ENCODE measurements at places on chromosomes 3 and 15.

- DNase-seq: no peak
Observed at GRCh38 chr3:196625331-196625730, 14.2 kb upstream of the NRROS start.

DNA sequence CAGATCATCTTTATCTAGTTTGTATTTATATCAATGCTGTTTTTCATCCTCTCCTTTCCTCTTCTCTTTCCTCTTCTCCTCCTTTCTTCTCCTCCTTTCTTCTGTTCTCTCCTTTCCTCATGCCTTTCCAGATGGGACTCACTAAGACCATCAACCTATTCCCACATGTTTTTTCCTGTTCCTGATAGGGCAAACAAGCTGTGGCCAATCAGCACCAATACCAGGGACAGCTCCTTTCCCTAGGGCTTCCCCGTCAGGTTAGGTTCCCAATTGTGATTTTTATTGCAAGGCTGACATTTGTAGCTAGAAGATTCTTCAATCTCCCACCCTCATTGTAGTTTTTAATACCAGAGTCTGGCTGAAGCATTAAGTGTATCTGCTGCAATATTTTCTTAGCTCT lies 76.3 kb upstream of the COL8A1 start:
- no peak for DNase-seq

DNA sequence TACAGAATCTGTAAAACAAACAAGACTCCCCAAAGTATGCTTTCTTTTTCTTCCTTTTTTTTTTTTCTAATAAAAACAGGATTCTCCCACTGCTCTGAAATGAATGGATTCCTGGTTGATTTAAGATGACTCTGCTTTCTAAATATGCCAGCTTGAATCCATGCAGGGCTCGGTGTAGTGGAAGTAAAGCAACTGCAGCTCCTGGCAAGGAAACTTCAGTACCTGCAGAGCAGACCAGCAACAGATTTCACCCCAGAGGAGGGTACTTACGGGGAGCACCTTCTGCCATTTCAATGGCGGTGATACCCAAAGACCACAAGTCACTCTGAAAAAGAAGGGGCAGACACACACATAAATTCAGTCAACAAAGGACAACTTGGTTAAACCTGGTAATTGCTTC lies 150.5 kb upstream of the SLC2A2 start:
- no peak for DNase-seq

DNA sequence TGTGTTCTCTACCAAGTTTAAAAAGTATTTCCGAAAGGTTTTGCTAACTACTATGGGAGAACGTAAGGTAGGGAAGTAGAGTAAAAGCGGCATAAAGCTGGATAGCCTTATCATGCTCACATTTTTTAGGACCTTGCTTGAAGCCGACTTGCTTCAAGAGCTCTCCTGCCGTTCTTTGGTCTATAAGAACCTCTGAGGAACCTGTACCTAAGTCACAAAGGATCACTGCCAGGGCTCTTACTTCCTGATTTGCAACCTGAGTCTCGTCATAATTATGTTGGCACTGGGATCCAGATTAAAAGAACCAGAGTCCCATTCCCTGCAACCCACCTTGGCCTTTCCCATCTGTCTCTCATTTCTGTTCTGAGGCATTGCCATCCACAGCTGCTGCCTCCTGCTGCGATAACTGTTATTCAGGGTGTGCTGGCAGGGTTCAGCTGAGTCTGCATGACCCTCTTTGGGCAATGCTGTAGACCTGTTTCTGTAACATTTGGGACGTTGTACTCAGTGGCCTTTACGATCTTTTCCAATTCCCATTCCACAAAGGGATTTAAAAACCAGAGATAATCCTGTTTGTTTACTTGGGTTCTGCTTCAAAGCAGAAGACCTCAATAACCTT lies 131.0 kb upstream of the UMPS start:
- DNase-seq: no peak

DNA sequence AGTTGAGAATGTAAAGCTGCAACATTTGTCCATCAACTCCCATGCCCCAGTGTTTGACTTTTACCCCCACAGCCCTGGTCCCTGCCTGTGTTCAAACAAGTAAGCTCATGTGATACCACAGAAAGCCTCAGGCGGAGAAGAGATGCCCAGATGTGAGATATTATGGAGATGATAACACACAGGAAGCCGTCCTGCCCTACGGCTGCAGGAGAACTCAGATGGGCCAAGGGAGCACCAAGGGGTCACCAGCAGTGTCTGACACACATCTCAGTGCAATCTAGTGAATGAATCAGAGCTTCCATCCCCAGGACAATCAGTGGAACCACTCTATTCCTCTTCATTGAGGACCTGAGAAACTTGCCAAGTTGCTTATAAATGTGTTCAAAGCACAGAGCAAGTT lies 14.0 kb upstream of the SPINK8 start:
- no peak for DNase-seq

DNA sequence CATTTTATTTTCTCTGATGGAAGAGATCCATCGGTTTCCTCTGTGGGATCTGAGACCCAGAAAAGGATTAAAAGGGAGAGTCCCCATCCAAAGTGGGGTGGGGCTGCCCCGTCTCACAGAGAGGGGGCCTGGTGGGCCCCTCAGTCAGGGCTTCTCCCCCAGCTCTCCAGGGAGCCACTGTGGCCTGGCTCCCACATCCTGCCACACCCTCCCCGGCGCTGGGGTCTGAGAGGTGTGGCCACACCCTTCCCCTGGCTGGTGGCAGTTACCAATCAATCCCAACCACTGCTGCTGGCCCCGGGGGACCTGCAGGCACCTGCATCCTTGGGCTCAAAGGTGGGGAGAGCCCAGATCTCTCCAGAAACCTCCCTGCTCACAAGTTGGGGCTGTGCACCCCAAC lies 161.8 kb upstream of the IQSEC1 start:
- DNase-seq: no peak

DNA sequence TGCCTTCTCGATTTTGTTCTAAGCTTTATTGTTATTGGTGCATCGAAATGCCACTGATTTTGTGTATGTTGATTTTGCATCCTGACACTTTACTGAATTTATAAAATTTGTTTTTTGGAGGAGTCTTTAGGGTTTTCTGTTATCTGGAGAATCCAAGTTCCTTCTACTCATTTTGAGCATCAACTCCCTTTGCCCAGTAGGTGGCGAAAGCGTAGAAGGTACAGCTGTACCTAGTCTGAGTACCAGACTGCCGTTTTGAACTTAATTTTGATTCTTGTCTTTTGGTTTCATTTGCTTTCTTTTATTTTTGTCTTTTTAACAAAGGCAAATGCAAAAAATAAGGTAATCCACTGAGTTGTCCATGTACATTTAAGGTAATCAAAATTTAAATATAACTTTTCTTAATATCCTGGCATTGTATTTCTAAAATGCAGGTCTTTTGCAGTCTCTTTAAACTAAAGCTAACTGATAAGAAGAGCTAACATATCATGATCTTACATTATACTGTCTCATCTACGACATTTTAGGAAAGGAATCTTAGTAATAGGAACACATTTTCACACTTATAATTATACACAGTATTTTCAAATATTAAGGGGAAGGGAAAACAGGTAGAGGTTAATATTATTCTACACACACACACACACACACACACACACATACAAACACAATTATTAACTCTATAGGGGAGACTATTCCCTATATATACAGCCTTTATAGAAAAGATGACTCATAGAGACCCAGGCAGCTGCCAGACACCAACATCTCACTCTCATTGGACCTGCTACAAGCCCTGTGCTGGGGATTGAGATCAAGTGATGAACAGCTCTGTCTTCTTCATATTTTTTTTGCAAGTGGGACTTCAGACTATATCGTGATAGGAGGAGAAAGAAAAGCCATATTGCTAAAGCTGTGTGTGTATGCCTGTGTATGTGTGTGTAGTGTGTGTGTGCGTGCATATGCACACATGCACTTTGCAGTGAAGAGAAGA lies 71.8 kb downstream of the SYNPR start:
- no peak for DNase-seq

DNA sequence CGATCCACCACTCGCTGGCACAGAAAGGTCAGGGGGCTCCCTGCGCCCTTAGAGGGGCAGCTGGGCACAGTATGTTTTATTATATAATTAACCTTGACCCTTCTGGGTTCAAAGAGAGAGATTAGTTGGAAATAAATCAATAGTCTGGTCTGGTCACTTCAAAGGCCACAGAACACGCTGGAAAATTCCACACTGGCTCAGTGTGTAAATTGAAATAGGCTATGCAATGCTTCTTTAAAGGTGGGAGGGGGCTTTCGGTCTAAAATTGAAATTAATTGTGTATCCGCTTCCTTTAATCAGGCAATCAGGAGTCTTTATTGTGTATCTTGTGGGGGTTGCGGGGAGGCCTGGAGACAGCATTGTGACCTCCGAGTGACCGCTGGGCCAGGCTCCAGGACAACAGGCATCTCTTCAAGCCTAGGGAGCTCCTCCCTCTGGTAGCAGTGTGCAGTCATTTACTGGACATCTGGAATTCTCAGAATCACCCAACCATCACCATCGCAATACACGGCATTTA lies 8.0 kb downstream of the RNU5B-1 start:
- DNase-seq: no peak

DNA sequence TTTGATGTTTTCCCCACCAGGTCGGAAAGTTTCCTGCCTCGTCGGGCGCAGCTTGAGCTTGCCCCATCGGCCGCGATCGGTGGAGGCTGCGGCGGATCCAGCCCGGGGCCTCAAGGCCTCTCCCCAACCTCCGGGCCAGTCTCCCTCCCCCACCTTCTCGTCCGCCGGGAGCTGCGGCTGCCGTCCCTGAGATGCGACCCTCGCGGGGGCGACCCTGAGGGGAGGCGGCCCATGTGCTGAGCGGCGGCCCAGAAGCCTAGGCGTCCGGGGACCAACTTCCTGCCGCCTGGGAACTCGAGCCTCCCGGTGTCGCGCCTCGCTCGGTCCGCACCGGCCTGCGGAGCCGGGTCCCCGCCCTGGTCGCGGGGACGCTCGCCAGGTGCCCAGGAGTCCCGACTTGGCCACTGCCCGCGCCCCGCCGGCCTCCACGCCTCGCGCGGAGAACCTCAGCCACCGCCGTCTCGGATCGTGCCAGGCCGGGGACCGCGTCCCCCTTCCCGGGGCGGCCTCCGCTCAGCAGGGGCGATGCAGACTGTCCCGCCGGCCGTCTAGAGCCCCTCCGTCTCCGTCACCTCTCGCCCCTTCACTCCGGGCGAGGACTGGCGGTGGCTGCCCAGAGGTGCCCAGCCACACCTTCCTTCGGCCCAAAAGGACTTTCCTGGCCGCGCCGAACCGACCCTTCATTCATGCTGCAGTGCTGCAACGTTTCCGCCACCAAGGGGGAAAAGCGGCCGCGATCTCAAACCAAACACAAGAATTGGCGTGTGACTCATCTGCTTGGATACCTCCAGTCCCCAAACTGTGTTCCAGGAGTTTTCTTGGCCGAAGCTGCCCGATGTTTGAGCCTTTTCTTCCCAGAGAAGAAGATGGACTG lies 656 bp downstream of the SLMAP start:
- no peak for DNase-seq

- DNase-seq: no peak
Observed at GRCh38 chr15:28132524-28133275, 33.6 kb upstream of the OCA2 start.

DNA sequence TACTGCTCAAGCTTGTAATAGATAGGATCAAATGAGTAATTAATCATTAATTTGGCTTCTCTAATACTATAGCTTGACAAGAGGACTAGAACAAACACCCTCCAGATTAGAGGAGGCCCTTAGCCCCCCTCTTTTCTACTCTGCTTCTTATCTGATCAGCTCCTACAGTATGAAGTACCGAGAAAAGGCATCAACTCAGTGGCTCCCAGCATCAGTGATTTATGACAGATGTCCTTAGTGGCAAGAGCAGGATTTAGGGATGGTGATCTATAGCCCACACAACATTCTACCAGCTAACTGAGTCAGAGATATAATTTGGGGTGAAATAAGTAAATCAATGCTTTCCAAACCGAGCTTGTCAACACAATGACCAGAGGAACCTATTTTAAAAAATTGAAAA lies 541.1 kb downstream of the NLGN1 start:
- no peak for DNase-seq

GRCh38 chr3:38247366-38248035 lies 18.1 kb upstream of the SLC22A13 start:
- DNase-seq: no peak

GRCh38 chr3:195241592-195242355 lies 29.2 kb downstream of the XXYLT1 start:
- no peak for DNase-seq

DNA sequence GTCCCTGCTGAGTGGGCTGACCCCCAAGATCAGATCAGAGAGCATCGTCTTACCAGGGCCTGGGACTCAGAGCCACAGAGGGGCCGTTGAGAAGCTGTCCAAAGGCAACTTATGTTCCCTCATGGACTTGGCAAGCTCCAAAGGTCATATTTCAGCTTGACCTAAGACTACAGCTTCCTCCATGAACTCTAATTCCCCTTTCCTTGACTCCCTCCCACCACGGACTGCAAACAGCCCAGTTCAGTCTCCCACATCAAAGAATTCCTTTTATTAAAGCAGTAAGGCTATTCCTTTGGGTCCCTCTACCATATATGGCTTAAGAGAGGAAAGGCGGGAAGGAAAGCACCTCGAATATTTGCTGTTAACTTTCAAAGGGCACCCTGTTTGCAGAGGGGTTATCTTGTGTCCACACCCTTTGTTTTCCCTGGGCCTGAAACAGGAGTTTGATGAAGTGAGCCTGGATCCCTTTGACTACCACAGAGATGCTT lies 146.1 kb upstream of the THBS1 start:
- DNase-seq: no peak

DNA sequence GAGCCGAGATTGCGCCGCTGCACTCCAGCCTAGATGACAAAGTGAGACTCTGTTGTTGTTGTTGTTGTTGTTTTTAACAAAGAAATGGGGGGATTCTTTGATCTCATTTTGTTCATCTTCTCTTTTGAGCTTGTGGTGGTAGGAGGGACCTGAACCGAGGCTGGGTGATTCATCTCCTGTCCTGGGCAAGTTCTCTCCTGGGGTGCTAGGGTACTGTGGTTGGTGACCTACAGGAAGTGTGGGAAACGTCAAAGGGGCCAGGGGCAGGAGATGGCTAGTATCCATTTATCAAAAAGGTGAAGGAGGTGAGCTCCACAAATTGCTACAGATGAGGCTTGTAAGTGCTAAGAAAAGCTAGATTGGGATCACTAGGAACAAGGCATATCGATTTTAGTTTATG lies 14.3 kb downstream of the PPCDC start:
- DNase-seq: no peak

- no peak for DNase-seq
Observed at GRCh38 chr15:60840703-60841411, 361.9 kb upstream of the ICE2 start.

DNA sequence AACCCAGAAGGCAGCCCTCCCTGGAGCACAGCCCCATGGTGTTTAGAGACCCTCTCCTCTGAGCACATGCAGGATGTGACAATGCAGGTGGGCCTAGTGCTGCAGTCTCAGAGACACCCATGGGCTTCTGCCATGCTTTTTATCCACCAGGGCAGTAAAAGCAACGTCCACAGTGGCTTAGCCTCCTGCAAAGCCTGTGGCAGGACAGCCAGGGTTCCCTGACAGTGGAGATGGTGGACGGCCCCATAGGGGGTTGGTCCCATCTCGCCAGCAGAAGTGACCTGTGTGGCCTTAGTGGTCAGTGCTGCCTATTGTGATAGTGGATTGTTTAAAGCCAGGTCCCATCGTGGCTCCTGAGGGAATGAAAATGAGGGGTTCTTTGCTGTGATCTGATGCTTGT lies 46.6 kb downstream of the APBA2 start:
- no peak for DNase-seq

GRCh38 chr15:68300115-68300940 lies 22.8 kb downstream of the FEM1B start:
- DNase-seq: no peak

- DNase-seq: no peak
Observed at GRCh38 chr3:42937334-42937733, 31.4 kb downstream of the ZNF662 start.
